Nephron progenitor cell (in vitro differentiated cells): ENCODE measurements at places on chromosomes 7 and 10.
A peak's percentile ranks its signal among the peaks of the same experiment; 100 is the strongest.

- peak; percentile 28 for DNase-seq
Measured at GRCh38 chr10:7409732-7410168, 1.1 kb downstream of the SFMBT2 start.

DNA sequence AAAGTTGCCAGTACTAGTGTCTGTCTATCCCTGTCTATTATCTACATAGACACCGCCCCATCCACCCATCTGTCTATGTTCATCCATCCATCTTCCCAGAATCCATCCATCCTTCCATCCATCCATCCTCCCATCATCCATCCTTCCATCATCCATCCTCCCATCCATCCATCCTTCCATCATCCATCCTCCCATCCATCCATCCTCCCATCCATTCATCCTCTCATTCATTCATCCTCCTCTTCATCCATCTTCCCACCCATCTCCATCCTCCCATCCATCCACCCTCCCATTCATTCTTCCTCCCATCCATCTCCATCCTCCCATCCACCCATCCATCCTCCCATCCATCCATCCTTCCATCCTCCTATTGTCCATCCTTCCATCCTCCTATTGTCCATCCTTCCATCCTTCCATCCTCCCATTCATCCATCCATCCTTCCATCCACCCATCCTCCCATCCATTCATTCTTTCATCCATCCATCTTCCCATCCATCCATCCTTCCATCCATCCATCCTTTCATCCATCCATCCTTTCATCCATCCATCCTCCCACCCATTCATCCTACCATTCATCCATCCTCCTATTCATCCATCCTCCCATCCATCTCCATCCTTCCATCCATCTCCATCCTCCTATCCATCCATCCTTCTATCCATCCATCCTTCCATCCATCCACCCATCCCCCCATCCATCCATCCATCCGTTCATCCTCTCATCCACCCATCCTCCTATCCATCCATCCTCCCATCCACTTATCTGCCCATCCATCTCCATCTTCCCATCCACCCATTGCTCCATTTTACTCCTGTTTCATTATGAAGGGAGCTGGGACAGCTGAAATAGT is 14.7 kb upstream of the LEP start:
- no peak for DNase-seq

DNA sequence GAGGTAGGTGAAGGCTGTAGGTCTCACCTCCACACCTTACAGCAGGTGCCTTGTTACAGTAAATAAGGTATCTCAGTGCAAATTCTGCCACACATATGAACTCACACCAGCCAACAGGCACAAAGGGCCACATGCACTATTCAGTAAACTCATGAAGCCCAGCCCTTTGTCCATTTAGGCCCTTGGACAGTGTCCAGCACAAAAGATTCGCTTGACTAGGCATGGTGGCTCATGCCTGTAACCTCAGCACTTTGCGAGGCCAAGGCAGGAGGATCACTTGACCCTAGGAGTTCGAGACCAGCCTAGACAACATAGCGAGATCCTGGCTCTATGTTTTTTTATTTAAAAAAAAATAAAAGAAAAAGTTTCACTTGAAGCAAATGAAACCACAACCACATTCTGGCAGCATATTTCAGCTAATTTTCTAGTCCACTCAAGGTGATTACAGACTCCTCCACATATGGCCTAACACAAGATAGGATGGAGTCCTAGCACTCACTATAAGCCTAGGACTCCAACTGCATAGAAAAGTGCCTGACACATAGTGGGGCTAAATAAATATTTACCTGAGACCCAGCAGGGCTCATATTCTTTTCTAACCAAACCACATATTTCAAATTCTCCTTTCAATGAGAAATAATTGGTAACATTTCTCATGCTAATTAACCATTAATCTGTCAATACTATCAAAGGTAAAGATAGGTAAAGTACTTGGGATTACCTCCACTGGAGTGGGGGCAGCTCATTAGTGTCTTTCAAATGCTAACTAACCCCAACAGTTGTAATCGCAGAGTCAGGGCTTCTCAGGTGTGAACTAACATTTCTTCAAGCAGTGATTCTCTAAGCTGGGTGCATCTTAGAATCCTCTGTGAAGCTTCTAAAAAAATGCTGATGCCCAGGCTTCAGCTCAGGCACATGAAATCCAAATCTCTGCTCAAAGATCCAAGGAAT is 4.5 kb upstream of the ANKRD1 start:
- no peak for DNase-seq

- DNase-seq: no peak
Measured at GRCh38 chr10:113958631-113959382, 84.9 kb upstream of the ADRB1 start.

GRCh38 chr7:25068502-25069213 is 56.4 kb downstream of the CYCS start:
- DNase-seq: no peak

GRCh38 chr10:55091691-55092328 is 290.8 kb upstream of the PCDH15 start:
- DNase-seq: peak; percentile 6

- peak; percentile 52 for DNase-seq
Measured at GRCh38 chr7:155506854-155507337, 39.5 kb downstream of the CNPY1 start.

GRCh38 chr10:128047351-128047750 is 78.9 kb downstream of the MKI67 start:
- peak; percentile 59 for DNase-seq

DNA sequence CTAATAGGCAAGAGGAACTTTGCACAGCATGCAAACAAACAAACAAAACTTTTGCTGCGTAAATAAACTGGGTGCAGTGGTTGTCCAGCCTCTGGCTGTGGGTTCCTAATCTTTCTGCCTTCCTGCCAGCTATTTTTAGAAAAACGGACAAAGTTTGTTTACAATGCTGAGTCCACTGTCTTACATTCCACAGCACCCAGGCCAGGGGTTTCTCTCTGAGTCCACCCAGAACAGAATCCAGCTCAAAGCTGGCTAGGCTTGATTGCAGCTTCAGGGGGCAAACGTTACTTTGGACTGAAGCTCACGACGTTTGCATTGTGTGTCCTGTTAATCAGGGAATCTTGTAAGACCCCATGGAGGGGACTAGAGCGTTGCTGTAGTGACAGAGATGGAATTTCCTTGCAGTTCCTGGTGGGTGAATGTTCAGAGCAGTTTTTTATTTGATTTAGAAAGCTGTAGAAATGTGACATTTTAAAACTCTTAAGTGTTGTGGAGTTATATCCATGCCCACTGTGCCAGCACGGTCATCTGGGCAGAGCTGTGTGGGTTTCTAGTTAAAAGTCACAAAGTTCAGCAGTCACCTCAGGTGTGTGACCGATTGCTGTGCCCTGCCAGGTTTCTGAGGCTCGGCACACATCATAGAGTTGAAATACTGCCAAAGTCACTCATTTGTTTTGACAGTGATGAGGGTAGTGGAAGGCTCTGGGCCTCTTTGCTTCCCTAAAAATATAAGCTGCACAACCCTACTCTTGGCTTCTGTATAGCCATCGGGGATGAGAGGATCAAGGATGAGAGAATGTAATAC is 247.0 kb downstream of the STK31 start:
- DNase-seq: no peak

DNA sequence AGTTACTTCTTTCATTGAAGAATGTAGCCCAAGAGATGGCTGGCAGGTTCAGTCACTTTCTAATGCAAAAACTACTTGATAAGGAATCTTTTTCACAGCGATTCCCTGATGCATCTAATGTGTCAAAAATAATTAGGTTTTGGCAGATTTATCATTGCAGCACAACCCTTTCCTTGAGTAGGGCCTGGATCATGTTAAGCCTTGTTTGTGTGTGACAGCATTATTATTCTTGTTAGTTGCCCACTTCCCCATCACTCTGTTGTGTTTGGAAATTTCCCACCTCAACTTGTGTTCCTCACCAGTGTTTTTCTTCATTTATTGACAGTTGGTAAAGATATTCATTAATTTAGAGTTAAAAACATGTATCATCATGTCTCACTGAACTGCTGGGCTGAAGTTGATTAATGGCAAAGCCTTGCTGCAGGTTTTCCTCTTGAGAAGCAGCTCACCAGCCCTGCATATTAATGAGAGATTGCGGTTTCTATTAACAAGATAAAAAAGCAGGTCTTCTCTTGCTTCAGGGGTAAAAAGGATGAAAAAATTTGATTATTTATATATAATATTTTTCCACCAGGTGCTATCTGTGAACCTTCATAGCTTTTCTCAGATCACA is 233.3 kb upstream of the MDFIC start:
- no peak for DNase-seq

DNA sequence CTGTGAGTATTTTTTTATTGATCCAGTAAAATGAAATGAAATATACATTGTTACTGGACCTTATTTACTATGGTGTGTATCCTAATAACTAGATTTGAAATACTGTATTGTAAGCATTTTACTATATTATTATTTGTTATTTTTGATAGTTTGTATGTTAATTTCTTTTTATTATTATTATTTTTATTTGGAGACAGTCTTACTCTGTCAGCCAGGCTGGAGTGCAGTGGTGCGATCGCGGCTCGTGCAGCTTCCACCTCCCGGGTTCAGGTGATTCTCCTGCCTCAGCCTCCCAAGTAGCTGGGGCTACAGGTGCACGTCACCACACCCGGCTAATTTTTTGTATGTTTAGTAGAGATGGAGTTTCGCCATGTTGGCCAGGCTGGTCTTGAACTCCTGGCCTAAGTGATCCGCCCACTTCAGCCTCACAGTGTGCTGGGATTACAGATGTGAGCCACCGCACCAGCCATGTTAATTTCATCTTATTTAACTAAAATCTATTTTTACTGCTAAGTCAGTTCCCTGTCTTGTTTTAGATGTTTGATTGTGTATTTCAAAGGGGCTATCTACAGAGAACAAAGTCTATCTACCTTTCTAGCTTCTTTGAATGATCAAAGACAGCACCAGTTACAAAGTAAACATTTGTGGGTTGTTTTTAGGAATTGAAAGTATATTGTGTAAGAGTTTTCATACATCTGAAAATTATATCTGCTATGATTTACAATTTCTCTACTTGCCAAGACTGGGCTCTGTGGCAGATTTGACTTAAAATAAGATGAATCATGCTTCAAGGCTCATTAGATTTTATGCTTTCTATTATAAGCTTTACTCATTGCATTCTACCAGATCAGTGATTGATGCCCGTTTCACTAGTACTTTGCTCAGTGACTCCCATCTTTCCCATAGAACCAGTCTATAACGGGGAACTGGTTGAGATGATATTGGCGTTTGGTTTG is 41.6 kb downstream of the CDC123 start:
- DNase-seq: no peak
